Stimulated activated CD8-positive, alpha-beta memory T cell treated with anti-CD3 and anti-CD28 coated beads, Interleukin-15, amount 100 ng/mL, for 48 hours (primary cell): ENCODE measurements at places on chromosomes 7 and 10.

GRCh38 chr7:146948703-146949102 is 832.1 kb downstream of the CNTNAP2 start:
- no peak for DNase-seq

GRCh38 chr10:12435348-12435747 is 86.0 kb downstream of the CAMK1D start:
- DNase-seq, result no peak

GRCh38 chr7:77802557-77803405 is 4.2 kb downstream of the PHTF2 start:
- no peak for DNase-seq

DNA sequence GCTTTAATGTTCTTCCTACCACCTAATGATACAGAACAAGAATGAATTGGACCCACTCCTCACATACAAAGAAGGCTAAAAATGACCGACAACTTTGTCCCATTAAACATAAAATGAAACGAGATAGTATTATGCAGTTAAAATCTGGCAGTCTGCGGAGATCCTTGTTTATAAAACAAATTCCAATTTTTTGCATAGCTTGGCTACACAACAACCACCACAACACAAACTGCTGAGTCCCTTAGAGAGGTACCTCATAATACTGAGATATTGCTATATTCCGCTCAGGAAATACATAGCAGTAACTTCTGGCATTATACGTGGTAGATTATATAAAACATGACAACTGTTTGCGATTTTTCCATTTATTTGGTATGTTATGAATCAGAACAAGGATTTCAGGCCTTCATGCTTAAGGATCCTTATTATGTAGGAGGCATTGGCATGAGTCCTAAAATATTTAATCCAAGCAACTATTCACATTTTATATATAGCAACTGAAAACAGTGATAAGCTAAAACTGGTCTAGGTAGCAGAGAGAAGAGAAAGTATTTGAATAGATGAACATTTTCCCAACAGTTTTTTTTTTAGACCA is 96.0 kb downstream of the ANK3 start:
- no peak for DNase-seq

DNA sequence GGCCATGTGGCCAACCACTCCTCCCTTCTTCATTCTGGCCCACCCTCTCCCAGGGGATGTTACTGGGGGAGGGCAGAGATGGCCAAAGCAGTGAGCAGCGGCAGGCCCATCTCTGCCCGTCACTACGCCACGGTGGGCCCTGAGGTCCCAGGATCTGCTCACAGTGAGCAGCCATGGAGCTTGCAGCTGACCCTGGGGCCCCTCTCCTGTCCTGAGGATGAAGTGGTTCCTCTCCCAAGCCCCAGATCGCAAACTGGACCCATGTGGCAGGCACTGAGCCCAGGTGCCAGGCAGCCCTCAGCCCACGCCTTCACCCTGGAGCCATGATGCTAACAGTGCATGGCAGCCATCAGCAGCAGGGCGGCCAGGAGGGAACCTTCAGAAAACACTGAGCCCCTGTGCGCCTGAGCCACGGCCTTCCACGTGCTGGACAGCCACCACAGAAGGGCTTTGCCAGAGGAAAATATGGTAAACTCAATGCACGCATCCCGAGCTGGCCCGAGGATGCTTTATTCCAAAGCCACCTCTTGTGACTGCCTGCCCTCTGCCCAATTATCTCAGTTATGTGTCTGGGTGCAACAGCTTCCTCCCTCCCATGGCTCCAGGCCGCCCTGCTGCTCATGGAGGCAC is 485.7 kb downstream of the PTPRN2 start:
- DNase-seq, result no peak

DNA sequence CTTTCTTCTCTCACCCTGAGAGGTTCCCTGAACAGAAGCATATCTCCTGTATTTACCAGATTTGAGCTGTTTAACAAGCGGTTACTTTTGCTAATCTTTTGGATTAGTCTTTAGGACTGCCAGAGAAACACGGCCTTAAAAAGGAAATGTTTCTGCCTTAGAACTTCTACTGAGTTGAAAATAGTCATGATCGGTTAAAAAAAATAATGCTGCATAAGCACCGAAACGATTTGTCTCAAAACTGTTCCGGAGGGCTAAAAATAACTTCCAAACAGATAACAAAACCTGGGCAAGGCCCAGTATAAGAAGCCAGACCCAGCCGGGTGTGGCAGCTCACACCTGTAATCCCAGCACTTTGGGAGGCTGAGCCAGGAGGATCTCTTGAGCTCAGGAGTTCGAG is 43.3 kb upstream of the CYTH3 start:
- DNase-seq, result no peak

DNA sequence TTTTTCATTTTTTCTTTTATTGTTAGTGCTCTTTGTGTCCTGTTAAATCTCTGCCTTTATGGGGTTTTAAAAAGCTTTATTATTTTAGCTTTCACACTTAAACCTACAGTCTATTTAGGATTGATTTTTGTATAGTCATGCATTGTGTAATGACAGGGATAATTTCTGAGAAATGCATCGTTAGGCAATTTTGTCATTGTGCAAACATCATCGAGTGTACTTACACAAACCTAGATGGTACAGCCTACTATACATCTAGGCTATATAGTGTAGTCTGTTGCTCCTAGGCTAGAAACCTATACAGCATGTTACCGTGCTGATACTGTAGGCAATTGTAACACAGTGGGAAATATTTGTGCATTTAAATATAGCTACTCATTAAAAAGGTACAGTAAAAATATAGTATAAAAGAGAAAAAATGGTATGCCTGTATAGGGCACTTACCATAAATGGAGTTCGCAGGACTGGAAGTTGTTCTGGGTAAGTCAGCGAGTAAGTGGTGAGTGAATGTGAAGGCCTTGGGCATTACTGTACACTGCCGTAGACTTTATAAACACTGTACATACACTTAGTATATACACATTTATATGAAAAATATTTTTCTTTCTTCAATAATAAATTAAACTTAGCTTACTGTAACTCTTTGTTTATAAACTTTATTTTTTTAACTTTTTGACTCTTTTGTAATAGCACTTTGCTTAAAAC is 16.0 kb downstream of the UBE2D1 start:
- no peak for DNase-seq

GRCh38 chr10:15335508-15335907 is 35.6 kb downstream of the FAM171A1 start:
- DNase-seq, result no peak

GRCh38 chr7:65554-65953 is 126.8 kb upstream of the FAM20C start:
- no peak for DNase-seq

- no peak for DNase-seq
Measured at GRCh38 chr7:3922175-3922635, 621.2 kb downstream of the SDK1 start.

DNA sequence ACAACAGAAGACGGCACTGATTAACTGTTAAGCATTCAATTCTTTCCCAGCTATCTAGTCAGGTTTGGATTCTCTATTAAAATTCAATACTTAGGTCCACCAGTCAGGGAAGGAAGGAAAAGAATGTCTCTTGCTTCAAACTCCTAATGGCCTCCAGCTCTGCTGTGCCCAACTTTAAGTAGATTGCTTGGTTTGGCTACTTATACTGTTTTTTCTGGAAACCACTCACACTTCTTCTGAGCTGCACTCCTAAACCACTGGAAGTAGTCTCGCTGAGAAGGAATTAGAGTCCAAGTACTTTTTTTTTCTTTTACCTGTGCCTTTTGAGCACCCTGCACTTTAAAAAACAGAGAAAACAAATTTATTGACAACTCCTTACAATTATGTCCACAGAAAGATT is 26.7 kb upstream of the COL1A2 start:
- no peak for DNase-seq

DNA sequence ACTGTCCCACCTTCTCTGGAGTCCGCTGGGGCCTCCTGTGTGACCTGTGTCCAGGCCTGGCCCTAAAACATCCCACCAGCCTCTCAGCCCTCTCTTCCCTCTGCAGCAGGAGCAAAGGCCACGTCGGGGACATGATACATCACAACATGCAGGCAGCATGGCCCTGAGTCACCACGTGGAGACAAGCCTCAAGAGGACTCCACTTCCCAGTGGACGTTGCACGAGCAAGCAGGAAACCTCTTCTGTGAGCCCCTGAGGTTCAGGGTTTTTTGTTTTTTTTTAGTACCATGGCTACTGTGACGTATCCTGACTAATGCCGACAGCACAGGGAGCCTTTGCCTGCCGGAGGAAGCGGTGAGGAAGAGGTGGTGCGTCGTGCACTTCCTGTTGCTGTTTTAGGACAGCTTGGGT is 165.9 kb downstream of the DNAJB6 start:
- DNase-seq, result peak; percentile 46

DNA sequence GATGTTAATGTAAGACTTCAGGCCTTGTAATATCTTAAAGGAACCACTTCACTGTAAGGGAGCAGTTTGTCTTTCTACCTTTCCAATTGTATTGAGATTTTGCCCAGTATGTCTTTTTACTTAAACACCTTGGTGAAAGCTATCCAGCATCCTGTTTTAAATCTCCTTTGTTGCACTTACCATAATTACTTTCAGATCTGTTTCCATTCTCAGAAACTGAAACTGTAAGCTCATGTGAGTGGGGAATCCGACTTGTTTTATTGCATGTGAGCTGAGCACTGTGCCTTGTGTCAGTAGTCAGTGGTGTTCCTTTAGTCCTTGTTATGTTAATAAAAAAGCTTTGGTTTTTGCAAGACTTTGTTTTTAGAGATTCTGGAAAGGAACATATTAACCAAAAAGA is 42.2 kb downstream of the BMPR1A start:
- DNase-seq, result no peak

DNA sequence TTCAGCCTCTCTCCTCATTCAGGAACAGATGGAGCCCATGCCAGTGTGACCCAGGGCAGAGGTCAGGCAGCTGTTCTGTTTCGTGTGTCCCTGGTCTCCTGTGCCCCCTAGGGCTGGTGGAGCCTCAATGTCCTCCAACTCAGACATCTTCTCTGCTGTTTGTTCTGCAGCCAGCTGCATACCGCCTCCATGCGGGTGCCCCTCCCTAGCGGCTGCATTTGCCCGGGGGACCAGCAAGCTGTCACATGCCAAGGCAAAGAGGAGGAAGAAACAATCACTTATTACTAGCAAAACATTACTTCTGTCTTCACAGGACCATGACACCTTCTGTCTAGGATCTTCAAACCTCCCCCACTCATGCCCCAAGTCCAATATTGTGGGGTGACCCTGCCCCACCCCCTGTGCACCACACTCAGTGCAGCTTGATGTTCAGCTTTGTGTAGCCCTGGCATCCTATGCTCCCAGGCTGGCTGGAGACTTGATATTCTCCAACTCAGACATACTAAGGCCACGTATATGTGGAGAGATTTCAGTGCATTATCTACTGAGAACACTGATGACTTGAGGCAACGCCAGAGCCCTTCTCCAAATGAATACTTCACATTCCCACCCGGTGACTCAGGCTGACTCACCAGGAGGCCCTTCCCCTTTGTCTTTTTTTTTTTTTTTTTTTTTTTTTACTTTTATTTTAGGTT is 188.9 kb downstream of the SKIDA1 start:
- DNase-seq, result no peak

- no peak for DNase-seq
Measured at GRCh38 chr10:123928427-123928826, 36.8 kb upstream of the CPXM2 start.

- DNase-seq, result no peak
Measured at GRCh38 chr7:64877714-64878610, 25.1 kb upstream of the ZNF273 start.

GRCh38 chr10:13909516-13910258 is 322.9 kb downstream of the PRPF18 start:
- DNase-seq, result no peak

DNA sequence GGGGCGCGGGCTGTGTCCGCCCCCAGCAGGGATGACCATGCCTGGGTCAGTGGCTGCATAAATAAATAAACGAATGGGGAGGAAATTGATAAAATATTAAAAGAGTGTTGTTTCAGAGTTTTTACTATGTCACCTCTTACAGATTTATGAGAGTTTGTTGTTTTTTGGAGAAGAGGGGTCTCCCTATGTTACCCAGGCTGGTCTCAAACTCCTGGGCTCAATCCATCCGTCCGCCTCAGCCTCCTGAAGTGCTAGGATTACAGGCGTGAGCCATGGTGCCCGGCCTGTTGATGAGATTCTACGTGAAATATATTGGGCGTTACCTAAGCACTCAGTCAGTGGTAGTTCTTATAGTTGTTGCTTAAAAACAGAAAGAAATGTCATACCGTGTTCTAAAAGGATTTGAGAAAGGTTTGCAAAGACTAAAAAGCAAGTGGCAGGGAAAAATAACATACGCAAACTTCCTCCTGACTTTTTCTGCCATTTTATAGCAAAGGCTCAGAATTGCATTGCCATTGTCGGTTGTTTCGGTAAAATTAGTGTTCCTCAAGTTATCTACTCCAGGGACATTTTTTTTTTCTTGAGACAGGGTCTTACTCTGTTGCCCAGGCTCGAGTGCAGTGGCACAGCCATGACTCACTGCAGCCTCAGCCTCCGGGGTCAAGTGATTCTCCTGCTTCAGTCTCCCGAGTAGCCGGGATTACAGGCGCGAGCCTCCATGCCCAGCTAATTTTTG is 39.5 kb upstream of the FOXK1 start:
- DNase-seq, result no peak

GRCh38 chr7:103541026-103541425 is 95.0 kb upstream of the SLC26A5 start:
- DNase-seq, result no peak

DNA sequence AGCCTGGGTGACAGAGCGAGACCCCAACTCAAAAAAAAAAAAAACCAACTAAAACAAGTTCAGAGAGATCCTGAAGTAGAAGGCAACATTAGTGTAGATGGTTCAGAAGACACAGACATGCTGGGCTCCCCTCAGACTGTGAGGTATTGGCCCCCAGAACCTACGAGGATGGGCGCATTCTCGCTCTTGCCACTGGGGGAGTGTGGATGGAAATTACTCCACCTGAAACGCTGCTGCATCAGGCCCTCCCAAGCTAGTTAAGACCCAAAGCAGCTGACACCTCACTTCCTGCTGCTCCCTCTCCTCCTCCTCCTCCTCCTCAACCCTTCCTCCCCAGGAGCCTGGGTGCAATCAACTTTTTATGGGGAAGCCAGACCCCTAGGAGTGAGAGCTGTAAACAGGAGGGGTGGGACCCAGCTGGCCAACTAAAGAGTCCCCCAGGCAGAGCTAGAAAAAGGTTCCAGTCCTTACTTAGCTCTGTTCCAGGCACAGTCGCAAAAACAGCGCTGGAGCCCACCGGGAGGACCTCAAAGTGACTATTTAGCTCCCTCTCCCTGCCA is 7.4 kb downstream of the SH3PXD2A start:
- no peak for DNase-seq

GRCh38 chr7:157750291-157750690 is 413.5 kb downstream of the DNAJB6 start:
- DNase-seq, result no peak

GRCh38 chr10:33180390-33180789 is 154.1 kb downstream of the NRP1 start:
- DNase-seq, result no peak

DNA sequence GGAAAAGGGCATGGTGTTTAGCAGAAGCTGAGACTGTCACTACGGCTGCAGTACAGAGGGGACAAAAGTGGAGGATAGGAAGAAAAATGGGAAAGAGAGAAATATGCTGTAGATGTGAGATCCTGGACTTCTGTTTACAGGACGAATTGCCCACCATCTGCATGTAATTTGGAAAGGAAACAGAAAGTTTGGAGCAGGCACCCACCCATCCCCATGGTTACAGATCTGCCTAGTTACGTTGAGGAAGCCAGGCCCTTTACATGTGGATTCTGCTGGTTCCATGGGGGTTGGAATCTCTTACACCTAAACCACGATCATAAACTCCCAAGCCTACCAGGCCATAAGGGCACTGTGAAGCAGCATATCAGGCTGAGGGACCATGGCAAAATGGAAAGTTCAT is 84.3 kb downstream of the WDFY4 start:
- no peak for DNase-seq

- no peak for DNase-seq
Measured at GRCh38 chr10:86734207-86734988, 22.0 kb upstream of the BMPR1A start.
